ENCODE measurements at places on chromosomes 16 and 17.

- peaks cover 44% of the 10 kb centered on the region for H3K4me1 ChIP-seq
- peak overlapping the region; percentile 60 for H3K27ac ChIP-seq
- no peak overlapping the region for H3K4me3 ChIP-seq
- peaks cover 56% of the 10 kb centered on the region for H3K36me3 ChIP-seq
- DNase-seq = no peak
These were observed 5.0 kb downstream of the CARHSP1 start for GRCh38 chr16:8863594-8864424.

- H3K27ac ChIP-seq = no peak overlapping the region
- DNase-seq = no peak
- peaks cover 9% of the 10 kb centered on the region for H3K4me1 ChIP-seq
- no peaks in the 10 kb centered on the region for H3K36me3 ChIP-seq
These were observed 193.4 kb upstream of the GSE1 start for GRCh38 chr16:85419503-85420408.

DNA sequence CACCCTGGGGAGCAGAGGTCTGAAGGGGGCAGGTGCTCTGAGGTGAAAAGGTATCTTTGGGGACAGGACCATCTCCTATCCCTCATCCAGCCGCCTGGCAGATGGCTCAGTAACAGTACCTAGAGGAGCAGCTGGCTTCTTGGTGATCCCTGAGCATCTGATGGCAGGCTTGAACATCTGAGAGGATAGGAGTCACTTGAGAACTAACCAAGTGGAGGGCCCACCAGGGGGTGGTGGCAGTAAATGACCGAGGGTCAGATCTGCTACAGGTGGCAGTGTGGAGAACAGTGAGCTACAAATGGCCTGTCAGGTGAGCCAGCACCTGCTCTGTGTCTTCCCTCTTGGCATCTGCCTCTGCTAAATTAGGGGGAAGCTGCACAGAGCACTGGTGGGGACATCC lies 13.8 kb downstream of the HROB start:
- peak overlapping the region; percentile 8 for H3K27ac ChIP-seq
- peaks cover 20% of the 10 kb centered on the region for H3K4me1 ChIP-seq
- DNase-seq = no peak
- no peak overlapping the region for H3K4me3 ChIP-seq
- H3K36me3 ChIP-seq = peaks cover 38% of the 10 kb centered on the region

- no peak within 1 kb of the TSS for H3K27ac ChIP-seq
- peaks cover 3% of the 10 kb centered on the region for H3K27me3 ChIP-seq
- H3K4me3 ChIP-seq = no peak within 1 kb of the TSS
- no peaks in the 10 kb centered on the region for H3K36me3 ChIP-seq
These were observed at the start of gene SRL for GRCh38 chr16:4241928-4242283. Gene SRL (minus strand): TSS chr16:4242080. CDS start chr16:4242067, 13 bp downstream.

- peaks cover 4% of the 10 kb centered on the region for H3K27me3 ChIP-seq
- peak overlapping the region; percentile 94 for H3K4me3 ChIP-seq
- peak; percentile 47 for DNase-seq
- peaks cover 13% of the 10 kb centered on the region for H3K36me3 ChIP-seq
- peaks cover 14% of the 10 kb centered on the region for H3K4me1 ChIP-seq
These were observed 509 bp downstream of the CNEP1R1 start for GRCh38 chr16:50025537-50025931.

DNA sequence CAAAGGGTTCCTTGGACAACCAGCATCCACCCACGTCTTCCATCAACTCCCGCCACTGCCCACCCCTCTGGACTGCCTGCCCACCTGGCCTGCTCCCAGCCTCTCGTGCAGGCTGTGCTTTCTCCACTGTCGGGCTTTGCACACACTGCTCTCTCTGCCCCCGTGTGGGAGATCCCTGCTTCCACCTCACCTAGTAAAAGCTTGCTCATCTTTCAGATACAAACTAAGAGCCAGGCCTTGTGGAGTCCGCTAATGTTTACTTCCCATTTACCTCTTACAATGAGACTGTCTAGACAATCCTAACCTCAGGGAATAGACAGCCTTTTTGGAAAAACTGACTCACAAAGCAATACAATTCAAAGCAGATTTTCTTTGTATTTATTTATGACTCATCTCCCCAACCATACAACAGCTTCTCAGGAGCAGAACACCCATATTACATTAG lies 67.6 kb downstream of the USP31 start:
- no peak overlapping the region for H3K4me3 ChIP-seq
- peaks cover 10% of the 10 kb centered on the region for H3K36me3 ChIP-seq
- no peak overlapping the region for H3K27ac ChIP-seq
- no peak for DNase-seq

DNA sequence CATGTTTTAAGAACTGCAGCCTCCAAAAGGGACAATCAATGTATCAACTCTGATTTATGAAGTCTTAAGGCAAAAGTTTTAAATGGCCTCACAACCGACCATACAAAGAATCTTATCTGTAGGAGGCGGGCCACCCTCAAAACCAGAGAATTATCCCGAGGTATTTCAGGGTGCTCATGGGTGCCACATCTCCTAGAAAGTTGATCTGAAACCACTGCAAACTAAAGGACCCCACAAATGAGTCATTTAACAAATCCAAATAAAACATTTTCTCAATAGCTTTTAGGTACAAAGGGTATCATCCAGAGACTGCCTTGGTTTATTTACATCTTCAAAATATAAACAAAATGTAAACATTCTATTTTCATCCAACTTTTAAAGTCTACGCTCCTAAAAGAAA lies 6.8 kb downstream of the ERN1 start:
- H3K27me3 ChIP-seq = no peaks in the 10 kb centered on the region
- H3K4me1 ChIP-seq = peaks cover 45% of the 10 kb centered on the region
- H3K36me3 ChIP-seq = peaks cover 32% of the 10 kb centered on the region
- no peak for DNase-seq
- no peak overlapping the region for H3K4me3 ChIP-seq
- H3K27ac ChIP-seq = no peak overlapping the region

- peaks cover 2% of the 10 kb centered on the region for H3K27me3 ChIP-seq
- no peak overlapping the region for H3K4me3 ChIP-seq
- no peak overlapping the region for H3K27ac ChIP-seq
- H3K36me3 ChIP-seq = no peaks in the 10 kb centered on the region
- H3K4me1 ChIP-seq = no peaks in the 10 kb centered on the region
These were observed 102.0 kb downstream of the ADAMTS18 start for GRCh38 chr16:77332792-77333191.

GRCh38 chr17:56548661-56549060 lies 44.8 kb upstream of the NOG start:
- H3K27ac ChIP-seq = no peak overlapping the region
- DNase-seq = no peak
- no peaks in the 10 kb centered on the region for H3K36me3 ChIP-seq
- no peak overlapping the region for H3K4me3 ChIP-seq
- no peaks in the 10 kb centered on the region for H3K27me3 ChIP-seq

- peaks cover 43% of the 10 kb centered on the region for H3K4me1 ChIP-seq
- H3K27me3 ChIP-seq = peaks cover 2% of the 10 kb centered on the region
These were observed 1.7 kb downstream of the PPM1D start for GRCh38 chr17:60601447-60602384.

- H3K4me1 ChIP-seq = peaks cover 14% of the 10 kb centered on the region
- H3K27me3 ChIP-seq = no peaks in the 10 kb centered on the region
- no peak for DNase-seq
- H3K4me3 ChIP-seq = no peak overlapping the region
- peaks cover 10% of the 10 kb centered on the region for H3K36me3 ChIP-seq
- no peak overlapping the region for H3K27ac ChIP-seq
These were observed 98.5 kb upstream of the RPRML start for GRCh38 chr17:47077576-47077975.

GRCh38 chr17:71316176-71316897 lies 804.5 kb upstream of the SOX9 start:
- no peaks in the 10 kb centered on the region for H3K4me1 ChIP-seq
- H3K27ac ChIP-seq = no peak overlapping the region
- no peaks in the 10 kb centered on the region for H3K36me3 ChIP-seq
- no peak for DNase-seq
- no peak overlapping the region for H3K4me3 ChIP-seq

DNA sequence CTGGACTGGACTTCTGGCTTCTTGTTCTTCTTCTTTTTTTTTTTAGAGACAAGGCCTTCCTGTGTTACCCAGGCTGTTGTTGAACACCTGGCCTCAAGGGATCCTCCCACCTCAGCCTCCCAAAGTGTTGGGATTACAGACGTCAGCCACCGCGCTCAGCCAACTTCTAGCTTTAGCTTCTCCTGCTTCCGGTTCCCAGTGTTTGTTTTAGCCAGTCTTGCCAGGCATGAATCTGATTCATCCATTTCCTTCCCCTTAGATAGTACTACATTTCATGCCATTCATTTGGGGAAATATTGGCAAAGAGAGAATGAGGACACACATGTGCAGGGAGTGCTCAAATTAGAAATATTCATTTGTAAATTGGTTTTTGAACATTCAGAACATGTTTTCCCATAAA lies 12.1 kb upstream of the NDUFAB1 start:
- H3K27me3 ChIP-seq = no peaks in the 10 kb centered on the region
- no peak for DNase-seq
- H3K36me3 ChIP-seq = peaks cover 20% of the 10 kb centered on the region

GRCh38 chr16:51237861-51238378 lies 86.8 kb upstream of the SALL1 start:
- no peak for DNase-seq
- no peak overlapping the region for H3K27ac ChIP-seq
- H3K4me3 ChIP-seq = no peak overlapping the region
- no peaks in the 10 kb centered on the region for H3K27me3 ChIP-seq
- no peaks in the 10 kb centered on the region for H3K36me3 ChIP-seq

- DNase-seq = no peak
- H3K27ac ChIP-seq = no peak overlapping the region
- no peak overlapping the region for H3K4me3 ChIP-seq
These were observed 150.3 kb downstream of the IRX3 start for GRCh38 chr16:54136276-54136625.

GRCh38 chr17:73255671-73256181 lies 6.0 kb downstream of the CPSF4L start:
- no peak overlapping the region for H3K27ac ChIP-seq
- H3K4me3 ChIP-seq = no peak overlapping the region
- H3K36me3 ChIP-seq = no peaks in the 10 kb centered on the region
- DNase-seq = peak; percentile 68
- no peaks in the 10 kb centered on the region for H3K27me3 ChIP-seq

- peaks cover 61% of the 10 kb centered on the region for H3K36me3 ChIP-seq
- H3K27ac ChIP-seq = peak within 1 kb of the TSS; percentile 99
- H3K27me3 ChIP-seq = no peaks in the 10 kb centered on the region
These were observed at the start of gene P4HB for GRCh38 chr17:81859906-81860755. Gene P4HB (minus strand): TSS chr17:81860535. CDS start chr17:81860471, 64 bp downstream.

GRCh38 chr16:78421181-78421708 lies 321.8 kb downstream of the WWOX start:
- no peaks in the 10 kb centered on the region for H3K4me1 ChIP-seq
- H3K27ac ChIP-seq = no peak overlapping the region
- no peak for DNase-seq
- no peaks in the 10 kb centered on the region for H3K27me3 ChIP-seq
- H3K36me3 ChIP-seq = no peaks in the 10 kb centered on the region

- no peak overlapping the region for H3K4me3 ChIP-seq
- no peaks in the 10 kb centered on the region for H3K4me1 ChIP-seq
These were observed 95.7 kb downstream of the HS3ST3B1 start for GRCh38 chr17:14396547-14396946.

DNA sequence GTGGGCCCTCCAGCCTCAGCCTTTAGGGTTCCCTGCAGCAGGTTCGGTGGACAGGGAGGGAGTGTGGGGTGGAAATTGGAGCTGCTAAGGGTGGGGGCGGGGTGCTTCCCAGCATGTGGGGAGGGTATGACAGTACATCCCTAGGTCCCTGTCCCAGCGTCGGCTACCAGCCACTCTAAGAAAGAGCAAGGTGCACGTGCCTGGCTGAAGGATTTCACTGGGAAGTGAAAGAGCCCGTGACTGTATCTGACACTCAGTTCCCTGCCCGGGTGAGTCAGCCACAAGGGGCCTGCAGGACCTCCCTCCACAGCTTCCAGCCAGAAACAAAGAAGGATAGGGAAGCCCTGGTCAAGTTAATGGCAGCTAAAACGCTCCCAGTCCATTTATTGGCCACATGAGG lies 4.1 kb downstream of the SNRNP25 start:
- no peak overlapping the region for H3K4me3 ChIP-seq
- H3K27me3 ChIP-seq = no peaks in the 10 kb centered on the region
- DNase-seq = no peak
- H3K36me3 ChIP-seq = peaks cover 11% of the 10 kb centered on the region

DNA sequence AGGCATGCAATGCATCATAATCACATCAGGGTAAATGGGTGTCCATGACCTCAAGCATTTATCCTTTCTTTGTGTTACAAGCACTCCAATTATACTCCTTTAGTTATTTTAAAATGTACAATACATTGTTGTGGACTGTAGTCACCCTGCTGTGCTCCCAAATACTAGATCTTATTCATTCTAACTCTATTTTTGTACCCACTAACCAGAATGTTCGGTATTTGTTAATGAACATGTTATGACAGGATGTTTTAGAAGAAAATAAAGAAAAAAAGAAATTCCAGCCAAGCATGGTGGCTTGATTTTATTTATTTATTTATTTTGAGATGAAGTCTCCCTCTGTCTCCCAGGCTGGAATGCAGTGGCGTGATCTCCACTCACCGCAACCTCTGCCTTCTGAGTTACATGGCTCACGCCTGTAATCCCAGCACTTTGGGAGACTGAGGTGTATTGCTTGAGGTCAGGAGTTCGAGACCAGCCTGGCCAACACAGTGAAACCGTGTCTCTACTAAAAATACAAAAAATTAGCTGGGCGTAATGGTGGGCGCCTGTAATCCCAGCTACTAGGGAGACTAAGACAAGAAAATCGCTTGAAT lies 1.8 kb upstream of the NDE1 start:
- peaks cover 36% of the 10 kb centered on the region for H3K4me1 ChIP-seq
- no peak overlapping the region for H3K4me3 ChIP-seq
- H3K27me3 ChIP-seq = peaks cover 4% of the 10 kb centered on the region
- peaks cover 22% of the 10 kb centered on the region for H3K36me3 ChIP-seq
- DNase-seq = no peak

DNA sequence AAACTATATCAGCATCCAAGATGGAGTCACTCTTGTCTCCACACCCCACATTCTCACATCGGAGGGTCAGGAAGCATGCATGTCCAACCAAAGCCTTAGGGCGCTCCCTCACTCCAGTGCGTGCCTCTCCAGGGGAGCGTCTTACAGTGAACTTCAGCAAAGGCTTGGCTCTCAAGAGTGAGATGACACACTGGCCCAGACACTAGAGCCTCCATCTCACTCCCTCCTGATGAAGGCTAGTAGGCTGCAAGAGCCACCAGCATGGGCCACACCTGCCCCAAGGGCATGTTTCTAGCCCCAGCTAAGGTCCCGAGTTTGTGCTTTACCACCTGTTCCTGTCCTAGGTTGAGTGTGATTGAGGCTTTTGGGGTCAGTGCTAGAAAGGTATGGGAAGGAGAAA lies 40.5 kb downstream of the BEAN1 start:
- H3K27ac ChIP-seq = no peak overlapping the region
- no peaks in the 10 kb centered on the region for H3K4me1 ChIP-seq
- no peak overlapping the region for H3K4me3 ChIP-seq
- H3K36me3 ChIP-seq = no peaks in the 10 kb centered on the region

DNA sequence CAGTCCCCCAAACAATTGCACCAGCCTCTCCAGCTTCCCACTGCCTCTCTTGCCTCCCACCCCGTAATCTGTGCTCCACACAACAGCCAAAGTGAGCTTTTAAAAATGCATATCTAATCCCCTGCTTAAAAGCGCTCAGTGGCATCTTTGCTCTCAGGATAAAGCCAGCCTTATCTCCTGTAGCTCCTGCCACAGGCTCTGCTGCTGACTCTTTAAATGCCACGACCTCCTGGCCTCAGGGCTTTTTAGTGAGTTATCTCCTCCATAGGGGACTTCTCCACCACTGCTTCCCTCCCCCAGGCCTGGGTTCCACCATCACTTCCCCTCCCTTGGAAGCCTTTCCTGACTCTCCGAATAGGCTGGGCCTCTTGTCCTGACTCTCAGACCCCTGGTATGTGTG lies 98.6 kb downstream of the GNAO1 start:
- H3K4me1 ChIP-seq = peaks cover 2% of the 10 kb centered on the region
- no peak overlapping the region for H3K27ac ChIP-seq
- no peaks in the 10 kb centered on the region for H3K36me3 ChIP-seq
- H3K4me3 ChIP-seq = no peak overlapping the region
